ENCODE measurements at places on chromosomes 5 and 9.

- no peak for DNase-seq
These were observed 55.8 kb downstream of the NUP214 start for GRCh38 chr9:131181091-131181681.

- DNase-seq, result no peak
These were observed 37.7 kb downstream of the TYRP1 start for GRCh38 chr9:12730927-12731326.

- DNase-seq, result no peak
These were observed 160.6 kb downstream of the NTRK2 start for GRCh38 chr9:84829997-84830696.

DNA sequence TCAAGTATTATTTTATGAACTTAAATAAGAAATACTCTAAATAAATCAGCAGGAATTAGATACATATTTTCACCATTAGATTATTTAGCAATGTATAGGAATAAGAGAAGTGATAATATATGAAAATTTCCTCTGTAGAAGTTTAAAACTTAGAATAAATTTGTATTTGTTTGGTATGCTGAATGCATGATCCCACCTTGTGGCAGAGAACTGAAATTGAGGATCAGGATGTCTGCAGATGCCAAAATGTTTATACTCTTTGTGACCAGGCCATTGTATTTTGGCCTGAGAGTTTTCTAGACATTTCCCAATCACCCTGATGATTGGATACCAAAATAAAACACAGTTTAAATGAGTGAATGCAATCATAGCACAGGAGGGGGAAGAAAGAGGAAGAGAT, 6.3 kb downstream of the TYRP1 start:
- no peak for DNase-seq

Data from non-pigmented ciliary epithelial cell (primary cell).